ENCODE measurements at places on chromosomes 5 and 9.
A peak's percentile ranks its signal among the peaks of the same experiment; 100 is the strongest.

- DNase-seq, result no peak
Observed at GRCh38 chr9:31119890-31120454, 1264.5 kb upstream of the ACO1 start.

DNA sequence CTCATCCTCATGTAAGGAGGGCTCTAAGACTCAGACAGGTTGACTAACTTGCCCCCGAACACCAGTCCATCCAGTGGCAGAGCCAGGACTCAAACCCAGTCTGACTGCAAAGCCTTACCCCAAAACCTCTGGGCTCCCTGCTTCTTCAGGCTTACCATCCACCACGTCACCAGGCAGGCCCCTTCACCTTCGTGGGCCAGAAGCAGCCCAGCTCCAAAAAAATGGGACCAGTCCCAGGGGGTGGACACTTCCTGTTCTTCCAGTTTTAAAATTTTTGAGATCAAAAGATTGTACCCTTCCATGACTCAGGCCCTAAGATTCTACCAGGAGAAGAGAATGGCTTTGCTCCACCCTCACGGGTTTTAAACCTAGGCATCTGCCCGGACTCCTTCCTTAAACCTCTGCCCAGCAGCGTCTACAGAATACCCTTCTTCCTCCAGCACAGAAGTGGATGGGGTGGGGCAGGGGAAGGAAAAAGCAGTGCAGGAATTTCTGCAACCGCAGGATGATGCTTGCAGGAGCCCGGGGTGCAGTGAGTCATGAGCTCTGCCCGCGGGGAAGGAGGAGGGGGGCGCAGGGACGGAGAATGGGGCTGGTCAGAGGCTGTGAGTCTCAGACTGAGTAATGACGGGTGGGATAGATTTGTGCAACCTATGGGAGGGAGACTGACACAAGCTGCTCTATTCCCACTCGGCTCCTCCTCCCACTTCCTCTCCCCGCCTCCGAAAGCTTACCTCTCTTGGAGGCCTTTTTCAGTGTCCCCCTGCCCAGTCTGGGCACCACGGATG is 50.4 kb upstream of the STXBP1 start:
- DNase-seq, result peak; percentile 74

GRCh38 chr9:85942913-85943709 is 2.2 kb downstream of the NAA35 start:
- DNase-seq, result no peak

GRCh38 chr9:100639854-100640253 is 62.0 kb downstream of the CAVIN4 start:
- DNase-seq, result no peak

DNA sequence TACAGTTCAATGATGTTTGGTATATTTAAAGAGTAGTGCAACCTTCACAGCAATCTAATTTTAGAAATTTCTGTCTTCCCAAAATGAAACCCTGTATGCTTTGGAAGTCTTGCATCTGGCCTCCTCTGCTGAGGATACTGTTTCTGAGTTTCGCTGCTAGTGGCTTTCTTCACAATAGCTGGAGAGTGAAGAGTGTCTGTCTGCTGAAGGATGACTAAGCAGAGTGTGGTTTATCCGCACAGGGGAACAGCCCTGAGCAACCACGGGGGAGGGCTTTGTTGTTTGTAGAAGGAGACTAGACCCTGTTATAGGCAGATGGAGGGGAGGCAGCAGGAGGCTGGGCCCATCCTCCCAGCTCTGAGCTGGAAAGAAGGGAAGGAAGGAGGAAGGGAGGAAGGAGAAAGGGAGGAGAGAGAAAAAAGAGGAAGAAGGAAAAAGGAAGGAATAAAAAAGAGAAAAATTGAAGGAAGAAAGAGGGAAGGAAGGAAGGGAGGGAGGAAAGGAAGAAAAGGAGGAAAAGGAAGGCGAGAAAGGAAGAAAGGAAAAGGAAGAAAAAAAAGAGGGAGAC is 10.5 kb upstream of the IRX2 start:
- DNase-seq, result no peak

GRCh38 chr9:110141227-110141793 is 66.6 kb downstream of the C9orf152 start:
- no peak for DNase-seq

DNA sequence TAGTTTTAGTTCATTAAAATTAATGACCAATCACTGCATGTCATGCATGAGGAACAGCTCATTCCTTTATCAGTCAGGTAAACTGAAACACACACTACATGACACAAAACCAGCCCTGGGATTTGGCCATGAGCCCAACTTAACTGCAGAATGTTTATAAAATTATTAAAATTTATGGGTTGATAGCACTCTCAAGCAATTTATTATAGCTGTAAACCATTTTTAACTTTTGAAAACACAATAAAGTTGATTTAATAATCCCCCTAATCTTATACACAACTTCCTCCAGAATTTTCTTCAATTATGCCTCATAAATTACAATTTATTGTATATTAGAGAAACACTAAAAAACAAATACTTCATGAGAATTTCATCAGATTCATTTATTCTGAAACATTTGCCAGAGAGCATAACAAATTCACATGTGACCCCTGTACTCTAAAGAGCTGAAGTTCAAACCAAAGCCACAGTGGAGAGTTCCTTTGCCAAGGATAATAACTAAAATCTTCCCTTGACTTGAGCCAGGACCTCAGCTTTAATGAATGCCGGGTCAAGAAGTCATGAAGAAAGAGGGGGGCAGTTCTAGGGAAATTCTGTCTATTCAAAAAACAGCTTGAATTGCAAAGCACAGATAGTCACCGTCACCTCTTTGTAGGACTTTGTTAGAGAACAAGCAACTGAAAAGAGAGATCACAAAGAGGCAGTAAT is 763.7 kb upstream of the GRAMD2B start:
- no peak for DNase-seq

- DNase-seq, result no peak
Observed at GRCh38 chr5:115246361-115246991, 16.2 kb downstream of the PGGT1B start.

DNA sequence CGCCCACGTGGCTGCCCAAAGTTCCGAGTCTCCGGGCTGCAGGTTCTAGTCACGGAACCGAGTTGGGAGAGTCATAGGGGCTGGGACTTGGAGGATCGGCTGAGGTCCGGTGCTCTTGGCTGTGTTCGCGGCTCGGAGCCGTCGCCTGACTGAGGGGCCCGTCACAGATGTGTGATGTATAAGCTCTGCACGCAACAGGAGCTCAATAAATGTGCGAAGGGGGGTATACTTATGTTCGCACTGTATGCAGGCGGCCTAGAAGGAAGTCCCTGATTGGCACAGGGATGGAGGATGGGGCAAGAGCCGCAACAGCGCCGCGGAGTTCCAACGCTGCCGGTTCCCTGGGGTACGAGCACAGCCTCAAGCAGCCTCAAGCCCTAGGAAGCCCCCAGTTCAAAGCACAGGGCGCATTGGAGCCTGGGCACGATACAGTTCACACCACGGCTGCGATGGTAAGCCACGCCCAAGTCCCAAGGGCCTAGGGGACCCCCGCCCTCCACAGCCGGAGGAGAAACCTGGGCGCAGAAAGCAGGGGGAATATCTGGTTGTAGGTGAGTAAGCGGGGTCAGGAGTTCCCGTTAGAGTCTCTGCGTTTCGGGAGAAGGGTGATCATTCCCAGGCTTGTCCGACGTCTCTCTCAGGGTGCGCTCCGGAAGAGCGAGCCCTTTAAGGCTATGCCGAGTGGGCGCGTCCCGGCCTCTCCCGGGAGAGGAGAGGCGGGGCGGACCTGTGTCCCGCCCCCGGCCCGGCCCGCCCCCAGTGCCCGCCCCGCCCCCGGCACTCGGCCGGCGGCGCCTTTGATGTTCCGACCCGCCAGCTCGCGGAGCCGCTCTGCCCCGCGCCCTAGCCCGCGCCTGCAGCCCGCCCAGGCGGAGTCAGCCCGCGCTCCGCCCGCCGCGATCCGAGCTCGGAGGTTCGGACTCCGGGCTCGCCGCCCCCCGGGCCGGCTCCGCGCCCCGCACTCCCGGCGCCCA is at the start of gene TCF7:
Gene TCF7, plus strand, starts transcription at position 780 of the 974 bp plus-strand sequence. CDS start 226 bp downstream, outside the sequence.
- DNase-seq, result peak; percentile 84

DNA sequence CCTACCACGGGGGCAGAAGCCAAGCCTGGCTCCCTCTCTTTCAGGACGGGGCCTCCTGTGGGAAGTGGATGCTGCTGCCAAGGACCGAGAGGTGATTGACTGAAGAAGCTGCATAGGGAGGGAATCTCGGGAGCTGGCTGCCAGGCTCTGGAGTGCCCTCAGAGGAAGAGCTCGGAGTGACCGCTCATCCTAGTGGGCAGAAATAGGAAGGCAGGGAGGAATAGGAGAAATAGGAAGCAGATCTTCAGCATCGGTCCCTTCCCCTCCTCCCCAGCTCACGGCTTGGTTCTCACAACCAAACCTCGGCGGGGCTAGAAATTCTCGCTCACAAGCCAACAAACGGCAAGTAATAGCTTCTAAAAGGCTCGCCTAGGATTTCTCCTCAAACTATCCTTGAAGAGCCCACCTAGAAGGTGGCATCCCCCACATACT is 159.9 kb upstream of the RAI14 start:
- no peak for DNase-seq

- DNase-seq, result no peak
Observed at GRCh38 chr9:16555802-16556201, 314.7 kb downstream of the BNC2 start.

GRCh38 chr9:86253577-86253976 is 5.9 kb downstream of the C9orf153 start:
- DNase-seq, result no peak

DNA sequence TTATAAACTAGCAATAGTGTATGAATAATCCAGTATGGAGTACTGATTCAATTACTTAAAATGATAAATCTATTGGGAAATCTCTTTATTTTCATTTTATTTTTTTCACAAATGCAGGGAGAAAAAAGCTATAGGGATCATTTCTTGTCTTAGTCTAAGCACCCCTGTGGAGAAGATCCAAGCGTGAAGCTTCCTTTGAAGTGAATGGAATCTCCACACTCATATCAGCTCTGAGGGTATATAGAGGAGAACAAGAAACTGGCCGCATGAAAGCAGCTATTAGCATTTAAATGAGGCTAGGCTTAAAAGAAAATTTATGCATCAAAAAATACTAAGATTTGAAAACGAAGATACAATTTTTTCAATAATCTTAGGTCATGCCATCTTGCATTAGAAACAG is 12.9 kb upstream of the PAM start:
- DNase-seq, result no peak

DNA sequence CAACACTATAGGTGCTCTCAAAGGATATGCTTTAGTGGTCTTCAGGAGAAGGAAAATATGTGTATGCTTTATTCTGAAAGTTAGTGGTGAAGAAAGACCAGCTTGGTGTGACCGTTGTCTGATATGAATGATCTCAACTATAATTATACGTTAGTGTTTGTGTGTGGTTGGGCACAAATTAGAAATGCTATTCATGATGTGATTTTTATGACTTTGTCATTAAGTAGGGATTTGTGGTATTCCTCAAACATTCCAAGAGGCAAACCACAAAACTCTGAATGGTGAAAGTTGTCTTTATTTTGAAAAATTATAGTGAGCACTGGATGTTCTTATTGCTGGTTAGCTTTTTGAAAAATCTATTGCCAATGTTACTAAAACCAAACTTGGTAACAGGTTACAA is 6.2 kb upstream of the F2R start:
- no peak for DNase-seq

DNA sequence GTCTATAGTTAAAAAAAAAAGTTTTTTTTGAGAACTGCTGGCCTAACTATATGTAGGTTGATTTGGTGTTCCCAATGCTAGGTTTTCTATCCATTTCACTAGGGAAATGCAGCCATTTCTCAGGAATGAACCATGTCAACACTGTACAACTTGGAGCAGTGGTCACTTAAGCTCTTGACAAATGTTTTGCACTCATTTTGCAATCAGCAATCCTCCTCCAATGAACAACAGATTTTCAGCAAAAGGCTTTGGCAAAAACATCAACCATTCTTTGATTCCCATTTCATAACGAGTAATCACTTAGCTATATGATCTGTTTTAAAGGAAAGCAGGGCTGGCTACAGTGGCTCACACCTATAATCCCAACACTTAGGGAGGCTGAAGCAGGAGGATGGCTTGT is 17.9 kb downstream of the STRBP start:
- DNase-seq, result no peak

- DNase-seq, result no peak
Observed at GRCh38 chr9:115071176-115071575, 46.8 kb downstream of the TNC start.

DNA sequence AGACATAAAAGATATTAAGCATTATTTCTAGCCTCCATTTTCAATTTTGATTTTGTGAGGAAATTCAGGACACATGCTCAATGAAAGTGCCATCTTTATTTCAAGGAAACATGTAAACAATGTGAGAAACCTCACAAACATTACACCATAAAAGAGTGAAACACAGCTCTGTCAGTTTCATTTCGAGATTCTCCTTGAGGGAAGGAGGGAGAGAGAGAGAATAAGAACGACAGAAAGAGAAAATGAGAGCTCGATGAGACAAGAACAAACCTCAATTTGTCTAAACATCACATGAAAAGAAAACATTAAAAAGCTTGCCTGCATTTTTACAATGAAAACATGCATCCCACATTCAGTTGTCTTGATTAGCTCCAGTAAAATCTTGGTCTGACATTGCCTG is 553.5 kb upstream of the MEF2C start:
- no peak for DNase-seq

- DNase-seq, result no peak
Observed at GRCh38 chr9:84382720-84383119, 42.2 kb upstream of the SLC28A3 start.

- no peak for DNase-seq
Observed at GRCh38 chr9:110615498-110615897, 36.0 kb upstream of the SVEP1 start.

DNA sequence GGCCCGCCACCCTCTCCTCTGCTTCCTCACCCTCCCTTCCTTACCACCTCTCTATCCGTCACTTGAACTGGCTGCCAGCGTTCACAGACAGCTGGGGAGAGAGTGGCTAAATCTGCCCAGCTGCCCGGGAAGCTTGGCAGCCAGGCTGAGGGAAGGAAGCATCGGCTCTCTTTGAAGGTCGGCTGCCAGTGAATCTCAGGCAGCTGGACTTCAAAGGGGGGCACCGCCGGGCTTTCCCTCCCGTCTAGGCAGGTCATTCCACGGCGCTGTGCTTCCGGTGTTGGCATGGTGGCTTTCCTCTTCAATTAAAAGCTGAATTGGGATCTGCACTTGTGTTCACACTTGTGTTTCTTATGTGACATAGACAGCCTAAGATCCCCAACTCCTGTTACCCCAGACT is 174.0 kb downstream of the GDNF start:
- DNase-seq, result peak; percentile 71

- DNase-seq, result no peak
Observed at GRCh38 chr5:96080557-96080956, 118.9 kb upstream of the ELL2 start.

GRCh38 chr9:93317495-93318094 is 133.7 kb downstream of the WNK2 start:
- DNase-seq, result no peak

DNA sequence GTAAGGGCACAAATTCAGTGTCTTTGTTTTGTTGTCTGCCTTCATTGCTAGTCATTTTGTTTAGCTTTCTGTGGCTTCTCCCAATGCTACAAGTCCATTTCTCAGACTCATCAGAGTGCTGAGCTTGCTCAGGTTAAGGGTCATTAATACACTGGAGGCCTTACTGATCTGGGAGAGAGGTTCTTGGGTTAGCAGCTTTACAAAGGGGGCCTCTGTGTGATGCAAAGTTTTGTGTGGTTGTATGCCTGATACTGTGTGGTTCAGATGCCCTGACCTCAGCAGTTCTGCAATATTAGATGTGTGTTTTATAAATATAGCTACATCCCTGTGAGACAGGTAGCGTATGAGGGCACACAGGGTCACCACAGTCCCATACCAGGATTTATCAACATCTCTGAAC is 34.8 kb upstream of the SMARCA2 start:
- DNase-seq, result no peak

GRCh38 chr9:123081824-123082223 is 48.4 kb downstream of the GPR21 start:
- DNase-seq, result no peak

All from right forelimb (tissue), 1 donor.